ENCODE measurements at places on chromosomes 5 and 9.
A peak's percentile ranks its signal among the peaks of the same experiment; 100 is the strongest.

DNA sequence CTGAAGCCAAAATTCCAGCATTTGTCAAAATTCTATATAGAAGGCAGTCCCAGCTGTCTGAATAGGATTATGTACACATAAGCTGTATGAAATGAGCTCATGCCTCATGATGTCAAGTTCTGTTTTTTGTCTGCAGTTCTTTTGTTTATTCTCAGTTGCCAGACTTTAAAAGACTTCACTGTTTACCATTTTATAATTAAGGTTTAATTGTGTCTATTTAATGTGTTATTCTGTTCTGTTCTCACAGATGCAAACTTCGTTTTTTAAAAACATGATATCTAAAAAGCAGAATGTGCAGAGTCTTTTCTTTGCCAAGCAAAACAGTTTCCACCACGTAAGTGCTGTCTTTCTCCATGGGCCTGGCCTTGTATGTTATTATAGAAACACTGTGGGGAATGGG is 31.1 kb downstream of the ERAP1 start:
- no peak for DNase-seq

- no peak for DNase-seq
Measured at GRCh38 chr9:98925956-98926355, 17.8 kb upstream of the COL15A1 start.

- DNase-seq, result no peak
Measured at GRCh38 chr5:138964647-138965201, 89.6 kb upstream of the LRRTM2 start.

DNA sequence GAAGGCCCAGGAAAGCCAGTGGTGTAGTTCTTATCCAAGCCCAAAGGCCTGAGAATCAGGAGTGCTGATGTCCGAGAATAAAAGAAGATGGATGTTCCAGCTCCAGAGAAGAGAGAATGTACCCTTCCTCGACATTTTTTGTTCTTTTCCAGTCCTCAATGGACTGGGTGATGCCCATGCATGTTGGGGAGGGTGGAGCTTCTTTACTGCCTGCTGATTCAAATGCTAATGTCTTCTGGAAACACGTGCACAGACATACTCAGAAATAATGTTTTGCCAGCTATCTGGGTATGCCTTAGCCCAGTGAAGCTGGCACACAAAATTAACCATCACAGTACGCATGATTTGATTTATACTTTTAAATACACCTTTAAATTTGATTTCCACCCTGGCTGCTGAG is 61.5 kb upstream of the FOXE1 start:
- no peak for DNase-seq

DNA sequence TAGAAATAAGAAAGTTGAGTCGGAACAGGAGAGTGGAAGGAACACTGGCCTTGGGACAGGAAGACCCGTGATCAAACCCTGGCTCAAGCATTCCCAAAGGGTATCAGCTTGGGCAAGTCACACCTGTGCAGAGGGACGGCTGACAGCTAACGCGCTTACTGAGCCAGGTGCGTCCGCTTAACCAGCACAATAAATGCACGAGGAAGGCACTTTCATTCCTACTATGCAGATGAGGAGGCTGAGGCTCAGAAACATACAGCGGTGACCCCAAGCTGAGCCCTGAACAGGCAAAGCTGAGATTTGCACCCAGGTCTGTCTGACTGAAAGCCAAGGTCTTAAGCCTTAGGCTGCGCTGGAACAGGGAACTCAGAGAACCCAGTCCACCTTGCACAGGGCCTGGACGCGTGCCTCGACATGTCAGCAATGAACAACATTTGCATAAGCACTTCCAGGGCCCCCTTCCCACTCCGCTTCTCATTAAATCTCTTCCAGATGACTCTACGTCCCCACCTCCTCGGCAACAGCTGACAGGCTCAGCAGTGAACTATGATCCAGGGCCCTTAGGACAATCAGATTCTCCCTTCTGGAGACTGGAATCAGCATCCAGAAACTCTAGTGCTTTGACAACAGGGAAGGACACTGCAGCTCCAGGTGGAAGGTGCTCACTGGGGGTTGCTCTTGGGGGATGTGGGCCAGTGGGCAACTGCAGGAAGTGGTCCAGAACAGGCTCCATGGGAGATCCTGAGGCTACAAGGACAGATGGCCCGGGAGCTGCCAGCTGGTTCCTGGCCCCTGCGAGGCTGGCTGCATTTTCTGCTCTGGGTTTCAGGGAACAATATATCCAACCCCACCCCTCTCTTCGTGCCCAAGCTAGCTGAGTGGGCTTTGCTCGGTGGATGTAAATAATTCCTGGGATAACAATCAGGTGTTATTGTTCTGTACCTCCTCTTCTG is 35.2 kb downstream of the SH3PXD2B start:
- DNase-seq, result no peak

- DNase-seq, result no peak
Measured at GRCh38 chr5:173535976-173536639, 80.3 kb downstream of the BOD1 start.

GRCh38 chr5:149073213-149073612 is 10.4 kb upstream of the SH3TC2 start:
- DNase-seq, result no peak

DNA sequence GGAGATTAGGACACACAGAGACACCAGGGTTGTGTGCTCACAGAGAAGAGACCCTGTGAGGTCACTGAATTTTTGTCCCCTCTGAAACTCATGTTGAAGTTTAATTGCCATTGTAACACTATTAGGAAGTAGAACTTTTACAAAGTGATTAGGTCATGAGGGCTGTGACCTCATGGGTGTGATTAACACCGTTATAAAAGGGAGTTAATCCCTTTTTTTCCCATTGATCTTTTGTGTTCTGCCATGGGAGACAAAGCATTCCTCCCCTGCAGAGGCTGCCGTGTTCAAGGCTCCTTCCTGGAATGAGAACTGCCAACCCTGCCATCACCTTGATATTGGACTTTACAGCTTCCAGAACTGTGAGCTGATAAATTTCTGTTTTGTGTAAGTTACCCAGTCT is 221.0 kb downstream of the ADCY2 start:
- no peak for DNase-seq

- DNase-seq, result no peak
Measured at GRCh38 chr5:130975299-130975698, 189.8 kb downstream of the HINT1 start.

DNA sequence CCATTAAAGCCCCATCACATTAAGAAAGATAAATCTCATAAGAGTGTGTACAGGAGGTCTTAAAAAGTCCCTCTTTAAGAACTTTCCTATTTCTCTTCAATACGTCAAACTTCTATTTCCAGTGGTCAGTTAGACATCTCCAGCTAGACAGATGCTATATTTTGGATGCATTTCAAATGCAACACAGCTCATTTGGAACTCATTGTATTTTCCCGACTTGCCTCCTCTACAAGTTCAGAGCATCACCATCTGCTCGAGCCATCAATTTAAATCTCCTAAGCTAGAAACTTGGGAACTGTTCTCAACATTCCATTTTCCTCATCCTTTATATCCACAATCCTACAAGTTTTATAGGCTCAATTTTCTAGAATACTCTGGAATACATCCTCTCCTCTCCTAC is 3.2 kb upstream of the UHRF2 start:
- no peak for DNase-seq

- DNase-seq, result no peak
Measured at GRCh38 chr9:74630228-74630627, 133.1 kb downstream of the RORB start.

DNA sequence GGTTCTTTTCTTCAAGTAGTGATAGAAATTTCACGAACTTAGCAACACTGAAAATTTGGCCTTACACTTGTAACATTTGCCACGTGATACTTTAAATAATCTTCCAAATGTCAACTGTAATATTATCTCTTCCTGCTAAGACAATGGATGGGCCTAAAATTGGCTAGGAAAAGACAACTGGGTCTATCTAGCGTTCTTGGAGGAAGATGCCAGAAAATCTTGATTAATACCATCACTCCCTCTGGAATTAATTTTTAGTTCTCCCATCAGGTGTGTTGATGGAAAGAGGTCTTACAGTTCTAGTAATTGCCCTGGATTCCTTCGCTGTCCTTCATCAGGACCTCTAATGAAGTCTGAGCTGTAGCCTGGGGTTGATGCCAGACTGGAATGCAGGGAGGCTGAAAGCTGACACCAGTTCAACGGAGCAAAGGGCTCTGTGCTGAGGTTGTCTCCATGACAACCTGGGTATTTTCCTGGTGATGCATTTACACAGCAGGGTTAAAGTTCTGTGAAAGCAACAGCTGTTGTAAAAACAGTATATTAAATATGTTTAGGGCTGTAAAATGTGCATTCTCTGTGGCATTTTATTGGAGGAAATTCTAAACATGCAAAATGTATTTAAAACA is 92.3 kb downstream of the GAS1 start:
- no peak for DNase-seq

DNA sequence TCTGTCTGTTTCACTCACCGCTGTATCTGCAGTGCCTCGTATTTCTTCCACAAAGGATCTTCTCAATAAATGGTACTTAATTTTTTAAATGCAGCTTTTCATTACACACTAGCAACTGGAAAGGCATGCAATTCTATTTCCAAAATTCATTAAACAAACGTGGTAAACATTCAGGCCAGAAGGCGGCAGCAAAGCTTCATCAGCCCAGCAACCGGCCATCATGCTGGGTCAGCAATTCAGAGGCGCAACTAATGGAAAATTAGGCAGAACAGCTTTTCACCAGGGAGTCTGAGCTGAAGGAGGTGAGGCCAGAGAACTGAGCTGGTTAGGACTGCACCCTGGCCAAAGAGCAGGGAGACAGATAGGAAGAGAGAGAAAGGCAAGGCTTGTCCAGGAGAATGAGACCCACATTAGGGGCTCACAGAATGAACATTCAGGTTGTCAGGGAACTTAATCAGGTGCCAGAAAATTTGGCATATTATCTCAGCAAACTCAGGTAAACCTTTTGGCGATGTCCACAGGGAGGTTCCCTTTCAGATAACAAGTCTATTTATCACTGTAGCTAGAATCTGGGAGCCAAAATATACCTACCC is 17.7 kb upstream of the RNF180 start:
- DNase-seq, result peak; percentile 57
